ENCODE measurements at places on chromosomes 11 and 22.

GRCh38 chr22:47101321-47101885, 339.0 kb downstream of the TBC1D22A start:
- no peak for DNase-seq

- DNase-seq, result peak; percentile 5
Observed at GRCh38 chr11:75237050-75237449, 3.5 kb upstream of the TPBGL start.

DNA sequence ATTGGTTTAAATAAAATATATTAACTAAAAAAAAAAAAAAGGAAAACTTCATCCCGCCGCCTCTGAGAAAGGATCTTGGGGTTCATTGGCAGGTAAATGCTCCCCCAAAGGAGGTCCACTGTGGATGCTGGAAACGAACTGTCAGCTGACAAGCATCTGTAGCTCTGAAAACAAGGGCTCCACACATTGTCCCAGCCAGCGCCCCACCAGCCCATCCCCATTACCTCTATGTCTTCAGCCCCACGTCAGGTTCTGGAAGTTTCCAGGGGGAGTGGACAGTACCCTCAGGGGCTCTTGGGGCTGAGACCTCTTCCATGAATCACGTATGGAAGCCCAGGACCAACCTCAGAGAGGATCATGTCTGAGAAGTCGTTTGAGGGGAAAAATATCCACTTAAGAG, 66.4 kb upstream of the WNT7B start:
- DNase-seq, result no peak

- DNase-seq, result no peak
Observed at GRCh38 chr11:2558397-2558796, 113.6 kb downstream of the KCNQ1 start.

- DNase-seq, result no peak
Observed at GRCh38 chr22:47591016-47591415, 828.6 kb downstream of the TBC1D22A start.

GRCh38 chr11:70117567-70118145, 39.5 kb downstream of the ANO1 start:
- DNase-seq, result no peak

- DNase-seq, result no peak
Observed at GRCh38 chr11:68038226-68038717, 553 bp upstream of the TCIRG1 start.

GRCh38 chr22:41752011-41752970, 48.2 kb upstream of the CCDC134 start:
- no peak for DNase-seq

DNA sequence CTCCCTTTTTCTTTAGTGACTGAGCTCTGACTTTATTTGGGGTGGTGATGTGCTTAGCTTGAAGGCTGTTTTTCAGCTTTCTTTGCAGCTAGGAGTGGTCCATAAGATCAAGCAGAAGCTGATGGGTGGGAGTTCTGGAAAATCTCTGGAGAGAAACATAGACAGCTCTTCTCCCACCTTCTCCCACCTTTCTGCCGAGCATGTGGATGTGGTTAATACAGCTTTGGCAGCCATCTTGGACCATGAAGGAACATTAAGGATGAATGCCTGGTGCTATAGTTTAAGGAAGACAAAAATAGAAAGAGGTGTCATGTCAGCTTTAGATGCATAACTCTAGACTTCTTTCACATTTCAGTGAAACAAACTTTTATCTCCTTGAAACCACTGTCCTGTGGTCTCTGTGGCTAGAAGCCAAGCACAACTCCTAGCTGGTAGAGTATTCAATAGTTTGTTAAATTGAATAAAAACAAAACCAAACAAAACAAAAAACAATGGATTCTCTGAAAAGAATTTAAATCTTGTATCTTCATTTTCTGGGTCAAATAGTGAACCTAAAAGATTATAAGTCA, 203.6 kb upstream of the SESN3 start:
- DNase-seq, result no peak

GRCh38 chr11:113705871-113706655, at the start of gene TMPRSS5:
TSS of gene TMPRSS5 (minus strand) at chr11:113706308. CDS start at chr11:113706224, 84 bp downstream.
- no peak for DNase-seq

- no peak for DNase-seq
Observed at GRCh38 chr22:43521716-43522115, 109.9 kb downstream of the MPPED1 start.

GRCh38 chr11:86592047-86592591, 80.3 kb downstream of the ME3 start:
- DNase-seq, result no peak

DNA sequence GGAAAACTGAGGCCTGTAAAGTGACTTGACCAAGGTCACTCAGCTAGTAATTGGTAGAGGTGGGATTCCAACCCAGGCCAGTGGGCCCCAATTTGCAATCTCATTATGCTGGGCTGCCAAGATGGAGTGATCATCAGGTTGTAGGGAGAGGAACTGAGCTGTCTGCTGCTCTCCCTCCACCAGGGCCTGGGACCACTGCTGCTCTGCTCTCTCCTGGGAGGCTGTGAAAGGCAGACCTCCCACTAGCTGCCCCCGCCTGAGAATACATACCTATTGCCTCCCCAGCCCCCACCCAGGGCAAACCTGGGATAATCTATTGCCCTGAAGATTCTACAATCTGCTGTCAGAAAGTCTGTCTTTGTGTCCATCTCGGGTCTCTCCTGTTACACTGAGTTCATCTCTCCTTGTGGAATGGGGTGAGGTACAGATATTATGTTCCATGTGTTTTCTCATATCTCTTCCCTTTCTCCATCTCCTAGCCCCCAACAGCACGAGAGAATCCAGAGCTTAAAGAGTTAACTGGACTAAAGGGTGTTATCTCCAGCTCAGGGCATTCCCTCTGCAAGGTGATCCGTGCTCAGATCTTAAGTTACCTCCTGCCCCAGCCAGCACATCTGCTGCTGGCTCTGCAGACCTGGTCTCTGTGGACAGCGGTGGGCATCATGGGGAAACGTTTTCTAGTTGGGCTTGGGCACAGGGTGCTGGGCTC, 5.6 kb downstream of the NECTIN1 start:
- DNase-seq, result peak; percentile 40

GRCh38 chr11:85748455-85748891, 62.5 kb downstream of the SYTL2 start:
- no peak for DNase-seq

DNA sequence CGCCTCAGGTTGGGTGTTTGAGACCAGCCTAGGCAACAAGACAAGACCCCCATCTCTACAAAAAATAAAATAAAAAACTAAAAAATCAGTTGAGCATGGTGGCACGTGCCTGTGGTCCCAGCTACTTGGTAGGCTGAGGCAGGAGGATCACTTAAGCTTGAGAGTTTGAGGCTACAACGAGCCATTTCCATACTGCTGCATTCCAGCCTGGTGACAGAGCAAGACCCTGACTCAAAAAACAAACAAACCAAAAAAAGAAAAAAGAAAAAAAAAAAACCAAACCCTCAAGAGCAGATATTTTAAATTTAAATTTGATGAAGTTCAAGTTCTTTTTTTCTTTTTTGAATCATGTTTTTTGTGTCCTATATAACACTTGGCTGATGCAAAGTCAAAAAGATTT, 7.2 kb upstream of the CCDC83 start:
- no peak for DNase-seq

DNA sequence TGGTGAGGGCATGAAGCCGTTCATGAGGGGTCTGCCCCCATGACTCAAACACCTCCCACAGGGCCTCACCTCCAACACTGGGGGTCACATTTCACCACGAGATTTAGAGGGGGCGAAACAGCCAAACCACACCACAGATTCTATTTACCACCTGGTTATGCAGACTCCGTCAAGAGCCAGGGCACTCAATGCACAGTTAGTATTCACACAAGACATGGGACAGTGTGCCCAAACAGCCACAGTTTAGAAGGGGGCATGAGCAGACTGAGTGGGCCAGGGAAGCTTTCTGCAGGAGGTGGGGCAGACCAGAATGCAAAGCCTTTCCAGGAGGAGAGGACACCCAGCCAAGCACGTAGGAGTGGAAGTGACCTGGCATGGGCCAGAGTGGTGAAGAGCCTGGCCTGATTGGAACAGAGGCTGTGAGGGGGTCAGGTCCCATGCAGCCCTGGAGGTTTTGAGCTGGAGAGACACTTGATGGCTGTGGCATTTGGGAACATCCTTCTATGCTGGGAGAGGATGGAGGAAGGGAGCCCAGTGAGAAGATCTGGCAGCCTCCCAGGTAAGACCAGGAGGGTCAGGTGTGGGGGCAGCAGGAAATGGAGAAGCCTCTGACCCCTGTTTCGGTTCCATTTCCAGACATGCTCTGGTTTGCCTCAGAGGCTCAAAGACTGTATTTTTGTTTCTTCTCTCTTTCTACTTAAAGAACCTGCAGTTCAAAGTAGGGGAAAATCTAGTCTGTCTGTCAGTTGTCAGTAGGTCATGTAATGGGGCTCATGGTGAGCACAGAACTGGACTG, 199.1 kb upstream of the NCAM1 start:
- DNase-seq, result no peak

- DNase-seq, result no peak
Observed at GRCh38 chr11:64923151-64923661, 1.3 kb upstream of the PPP2R5B start.

DNA sequence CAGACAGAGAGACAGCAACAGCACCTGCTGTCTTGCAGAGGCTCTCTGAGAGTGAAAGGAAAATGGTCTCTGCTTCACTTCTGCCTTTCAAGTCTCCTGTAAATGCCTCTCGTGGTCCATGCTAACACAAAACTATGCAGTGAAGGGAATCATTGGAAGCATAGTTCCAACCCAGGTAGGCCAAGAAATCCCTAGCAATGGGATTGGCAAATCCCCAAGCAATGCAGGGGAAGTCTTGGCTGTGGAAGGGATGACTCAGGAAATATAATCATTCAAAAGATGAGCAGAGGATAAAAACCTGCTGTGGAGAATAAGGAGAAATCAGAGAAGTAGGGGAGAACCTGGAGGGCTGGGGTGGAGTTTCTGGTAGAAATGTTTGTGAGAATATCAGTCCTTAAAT, 216.1 kb upstream of the ZBED5 start:
- DNase-seq, result no peak

GRCh38 chr11:116925050-116925449, 87.6 kb upstream of the APOA1 start:
- no peak for DNase-seq

DNA sequence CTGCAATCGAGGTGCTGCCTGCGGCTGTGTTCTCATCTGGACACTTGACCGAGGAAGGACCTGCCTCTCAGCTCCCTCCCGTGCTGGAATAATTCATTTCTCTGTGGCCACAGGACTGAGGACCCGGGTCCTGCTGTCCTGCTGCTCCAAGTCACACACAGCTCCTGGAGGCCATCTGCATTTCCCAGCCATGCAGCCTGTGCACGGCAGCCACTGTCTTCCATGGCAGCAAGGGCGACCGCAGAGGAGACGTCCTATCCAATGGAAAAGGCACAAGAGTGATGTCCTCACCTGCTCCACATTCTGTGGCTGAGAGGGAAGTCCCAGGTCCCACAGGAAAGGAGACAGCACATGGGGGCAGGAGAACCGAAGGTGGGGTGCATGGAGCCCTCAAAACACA, 495.8 kb downstream of the BRD1 start:
- DNase-seq, result no peak

GRCh38 chr11:26904132-26904531, 89.8 kb upstream of the FIBIN start:
- DNase-seq, result no peak

- DNase-seq, result no peak
Observed at GRCh38 chr22:44955102-44955501, 54.7 kb downstream of the PHF21B start.

DNA sequence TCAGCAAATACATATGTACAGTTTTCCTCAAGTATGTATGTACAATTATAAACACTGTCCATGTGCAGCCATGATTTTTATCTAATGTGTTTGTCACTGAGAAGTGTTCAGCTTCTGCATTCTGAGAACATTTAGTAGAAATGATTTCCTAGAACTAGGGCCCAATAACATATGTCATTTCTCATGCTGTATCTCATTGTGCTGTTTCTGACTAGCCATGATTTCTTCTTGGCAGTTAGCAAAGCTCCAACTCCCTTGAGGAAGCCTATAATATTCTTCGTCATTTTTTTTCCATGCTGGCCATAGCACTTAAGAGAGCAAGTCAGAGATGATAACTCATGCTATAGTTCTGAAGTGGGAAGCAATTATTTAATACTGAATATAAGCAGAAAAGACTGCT, 187.8 kb downstream of the DDX10 start:
- no peak for DNase-seq

DNA sequence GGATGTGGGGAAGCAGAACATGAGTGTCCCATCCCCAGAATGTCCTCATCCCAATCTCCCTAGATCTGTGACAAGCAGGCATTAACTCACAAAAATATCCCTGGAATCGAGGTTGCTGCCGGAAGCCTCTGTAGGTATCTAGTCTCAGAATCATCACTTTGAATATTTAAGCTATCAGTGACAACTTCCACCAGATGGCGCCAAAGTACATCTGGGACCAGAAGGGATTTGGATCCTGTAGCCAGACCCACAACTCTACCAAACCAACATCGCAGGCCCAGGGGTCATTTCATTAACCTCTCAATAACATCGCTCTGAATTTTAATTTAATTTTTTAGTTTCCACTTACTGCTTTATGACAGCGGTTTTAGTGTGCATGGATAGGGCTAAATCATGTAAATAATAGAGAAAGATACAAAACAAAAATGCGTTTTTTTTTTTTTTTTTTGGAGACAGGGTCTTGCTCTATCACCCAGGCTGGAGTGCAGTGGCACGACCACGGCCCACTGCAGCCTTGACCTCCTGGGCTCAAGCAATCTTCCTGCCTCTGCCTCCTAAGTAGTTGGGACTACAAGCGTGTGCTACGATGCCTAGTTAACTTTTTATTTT, 1.1 kb upstream of the EXT2 start:
- DNase-seq, result peak; percentile 75

DNA sequence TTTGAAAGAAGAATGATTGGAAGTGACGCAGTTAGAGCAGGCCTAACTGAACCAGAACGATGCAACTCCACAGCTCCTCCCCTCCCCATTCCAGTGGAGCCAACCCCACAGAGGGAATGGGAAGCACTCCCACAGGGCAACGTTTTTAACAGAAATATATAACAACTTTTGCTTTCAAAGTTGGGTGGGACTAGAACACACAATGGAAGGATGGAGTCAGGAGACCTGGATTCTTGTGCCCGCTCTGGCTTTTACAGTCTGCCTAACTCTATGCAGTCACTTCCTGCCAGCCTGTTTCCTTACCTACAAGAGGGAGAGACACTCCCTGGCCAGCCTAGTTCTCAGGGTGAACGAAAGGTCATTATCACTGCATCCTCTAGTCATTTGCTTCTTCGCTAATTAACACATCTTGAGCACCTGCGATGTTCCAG, 75.5 kb downstream of the PACSIN2 start:
- no peak for DNase-seq

GRCh38 chr22:20672732-20673131, 101.2 kb upstream of the SERPIND1 start:
- no peak for DNase-seq

Measured in NCI-H2171 (cell line).